ENCODE measurements at places on chromosomes 4 and X.

DNA sequence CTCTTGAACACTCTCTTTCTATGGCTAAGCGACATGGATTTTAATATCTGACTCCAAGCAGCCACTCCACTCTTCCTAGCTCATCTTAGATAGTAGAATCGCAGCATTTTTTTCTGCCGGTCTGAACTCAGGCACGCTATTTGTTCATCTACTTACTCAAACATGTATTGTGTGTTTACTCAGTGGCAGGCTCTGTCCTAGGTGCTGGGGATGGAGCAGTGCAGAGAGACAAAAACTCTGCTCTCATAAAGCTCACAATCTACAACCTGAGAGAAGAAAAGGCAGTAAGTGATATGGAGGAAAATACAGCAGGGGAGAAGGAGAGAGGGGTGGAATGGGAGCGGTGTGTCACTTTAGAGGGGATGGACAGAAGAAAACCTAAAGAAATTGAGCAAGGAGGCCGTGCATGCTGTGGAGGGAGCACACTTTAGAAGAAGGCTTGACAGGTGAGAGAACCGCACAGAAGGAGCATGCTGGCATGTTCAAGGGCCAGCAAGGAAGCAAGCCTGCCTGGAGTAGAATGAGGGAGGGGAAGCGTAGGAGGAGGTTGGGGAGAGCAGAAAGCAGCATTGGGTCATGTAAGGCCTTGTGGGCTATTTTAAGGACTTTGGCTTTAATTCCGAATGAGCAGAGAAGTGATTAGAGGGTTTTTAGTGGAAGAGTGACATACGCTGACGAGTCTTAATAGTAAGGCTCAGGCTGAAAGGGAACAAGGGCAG, 132.0 kb downstream of the ANK2 start:
- no peak for DNase-seq

DNA sequence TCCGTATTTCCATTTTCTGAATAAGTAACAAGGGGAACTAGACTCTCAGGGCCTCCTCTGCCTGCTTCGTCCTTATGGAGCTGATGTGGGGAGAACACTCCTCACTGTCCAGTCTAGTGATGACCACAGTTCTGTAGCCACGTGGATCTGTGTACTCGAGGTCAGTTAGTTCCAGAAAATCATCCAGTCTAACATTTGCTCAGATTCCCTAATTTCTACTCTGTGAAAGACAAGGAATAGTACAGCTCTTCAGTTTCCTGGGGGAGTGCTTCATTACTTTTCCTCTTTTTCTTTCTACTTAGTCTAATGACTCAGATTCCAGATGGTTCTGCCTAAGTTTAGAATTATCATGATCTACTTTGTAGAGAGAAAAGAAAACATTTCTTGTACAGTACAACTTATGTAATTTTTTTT, 82.6 kb downstream of the SORBS2 start:
- DNase-seq, result no peak

GRCh38 chr4:79298027-79298426, 27.8 kb downstream of the NAA11 start:
- no peak for DNase-seq

DNA sequence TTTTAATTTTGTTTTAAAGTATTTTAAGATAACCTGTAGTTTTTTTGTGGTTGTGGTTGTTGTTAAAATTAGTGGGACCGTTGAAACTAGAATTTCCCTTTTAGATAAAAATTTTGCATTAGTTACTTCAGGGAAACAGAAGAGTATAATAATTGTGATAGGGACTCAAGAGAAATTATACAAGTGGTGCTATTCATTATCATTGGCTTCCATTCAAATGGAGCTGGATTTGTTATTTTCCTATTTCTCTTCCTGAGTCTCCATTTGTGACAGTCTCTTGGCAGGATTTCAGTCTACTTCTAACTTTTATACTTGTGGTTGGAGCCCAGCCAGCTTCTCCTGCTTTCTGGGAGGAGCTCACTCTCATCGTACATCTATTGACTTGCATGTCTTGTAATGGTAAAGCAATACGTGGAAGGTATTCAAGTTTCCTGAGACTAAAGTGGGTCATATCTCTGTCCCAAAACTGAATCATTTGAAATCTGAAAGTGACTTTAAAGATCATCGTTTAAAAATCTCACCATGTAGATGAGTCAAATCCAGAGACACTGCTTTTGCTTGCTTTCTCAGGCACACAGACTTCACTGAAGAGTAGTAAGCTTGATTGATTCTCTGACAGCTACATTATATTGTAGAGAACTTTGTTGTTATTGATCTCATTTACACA, 155.8 kb downstream of the RPA4 start:
- DNase-seq, result no peak
